Astrocyte of the cerebellum (primary cell): ENCODE measurements at places on chromosomes 12 and 14.

DNA sequence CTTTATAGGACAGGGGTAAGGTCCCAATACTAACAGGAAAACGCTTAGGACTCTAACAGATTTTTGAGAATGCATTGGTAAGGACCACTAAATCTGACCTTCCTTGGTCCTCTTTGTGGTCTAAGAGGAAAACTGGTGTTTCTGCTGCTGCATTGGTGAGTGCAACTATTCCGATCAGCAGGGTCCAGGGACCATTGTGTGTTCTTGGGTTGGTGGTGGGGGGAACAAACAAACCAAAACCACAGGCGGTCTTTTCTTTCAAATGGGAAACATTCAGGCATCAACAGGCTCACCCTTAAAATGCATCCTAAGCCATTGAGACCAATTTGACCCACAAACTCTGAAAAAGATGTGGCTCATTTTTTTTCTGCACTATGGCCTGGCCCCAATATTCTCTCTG, 20.7 kb downstream of the EPYC start:
- no peak for DNase-seq

DNA sequence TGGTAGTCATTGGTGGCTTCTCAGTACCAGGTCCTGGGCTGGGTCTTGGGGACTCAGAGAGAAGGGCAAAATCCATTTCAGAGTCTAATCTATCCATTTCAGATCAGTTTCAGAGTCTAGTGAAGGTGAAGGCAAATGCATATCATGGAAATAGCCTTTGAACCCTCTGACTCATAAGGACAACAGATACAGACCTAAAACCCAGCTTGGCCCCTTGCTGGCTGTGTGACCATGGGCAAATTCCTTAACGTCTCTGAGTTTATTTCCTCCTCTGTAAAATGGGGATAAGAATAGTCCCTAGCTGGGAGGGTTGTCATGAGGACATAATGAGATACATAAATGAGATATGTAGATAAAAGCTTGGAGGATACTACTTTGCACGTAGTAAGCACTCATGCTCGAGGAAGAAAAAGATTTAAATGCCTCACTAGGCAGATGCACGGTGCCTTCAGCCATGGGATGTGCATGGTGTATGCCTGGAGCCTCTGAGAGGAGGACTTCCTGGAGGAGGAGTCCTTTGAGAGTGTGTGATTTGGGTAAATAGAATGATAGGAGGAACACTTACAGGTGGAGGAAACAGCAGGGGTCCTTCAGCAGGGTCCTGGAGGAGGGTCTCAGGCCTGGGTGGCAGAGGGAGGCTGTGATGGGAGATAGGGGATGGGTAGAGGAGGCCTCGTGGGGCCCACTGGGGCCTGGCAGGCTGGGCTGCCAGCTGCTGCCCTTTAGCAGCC, 8.0 kb downstream of the DTX1 start:
- no peak for DNase-seq

- DNase-seq = no peak
Measured at GRCh38 chr12:6279256-6279628, 31.2 kb upstream of the PLEKHG6 start.

DNA sequence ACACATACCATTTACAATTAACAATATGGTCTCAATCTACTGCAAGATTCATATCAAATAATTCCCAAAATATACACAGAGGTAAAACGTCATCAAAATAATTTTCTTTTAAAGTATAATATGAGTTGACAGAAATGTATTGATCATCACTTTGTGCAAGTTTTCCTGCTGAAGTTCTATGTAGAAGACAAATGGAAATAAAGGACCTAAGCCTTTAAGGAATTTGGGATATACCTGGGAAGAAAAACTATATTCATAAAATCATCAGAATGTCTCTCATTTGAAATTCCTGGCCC, 61.1 kb upstream of the DAAM1 start:
- no peak for DNase-seq

GRCh38 chr12:4137015-4137414, 136.5 kb upstream of the CCND2 start:
- DNase-seq = no peak

DNA sequence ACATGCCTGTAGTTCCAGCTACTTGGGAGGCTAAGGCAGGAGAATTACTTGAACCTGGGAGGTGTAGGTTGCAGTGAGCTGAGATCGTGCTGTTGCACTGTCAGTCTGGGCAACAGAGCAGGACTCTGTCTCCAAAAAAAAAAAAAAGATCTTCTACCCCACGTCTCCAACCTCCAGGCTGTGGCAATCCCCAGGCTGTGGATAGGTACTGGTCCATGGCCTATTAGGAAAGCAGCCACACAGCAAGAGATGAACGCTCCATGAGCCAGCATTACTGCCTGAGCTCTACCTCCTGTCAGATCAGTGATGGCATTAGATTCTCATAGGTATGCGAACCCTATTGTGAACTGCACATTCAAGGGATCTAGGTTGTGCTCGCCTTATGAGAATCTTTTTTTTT, 6.1 kb upstream of the PTGES3 start:
- DNase-seq = no peak

GRCh38 chr12:63151623-63152320, 771 bp upstream of the AVPR1A start:
- no peak for DNase-seq

GRCh38 chr12:10617863-10618262, 4.5 kb upstream of the MAGOHB start:
- no peak for DNase-seq

- peak; percentile 35 for DNase-seq
Measured at GRCh38 chr14:95460647-95461478, 55.6 kb downstream of the SYNE3 start.

GRCh38 chr12:9509464-9510161, 98.1 kb downstream of the KLRB1 start:
- DNase-seq = peak; percentile 79

DNA sequence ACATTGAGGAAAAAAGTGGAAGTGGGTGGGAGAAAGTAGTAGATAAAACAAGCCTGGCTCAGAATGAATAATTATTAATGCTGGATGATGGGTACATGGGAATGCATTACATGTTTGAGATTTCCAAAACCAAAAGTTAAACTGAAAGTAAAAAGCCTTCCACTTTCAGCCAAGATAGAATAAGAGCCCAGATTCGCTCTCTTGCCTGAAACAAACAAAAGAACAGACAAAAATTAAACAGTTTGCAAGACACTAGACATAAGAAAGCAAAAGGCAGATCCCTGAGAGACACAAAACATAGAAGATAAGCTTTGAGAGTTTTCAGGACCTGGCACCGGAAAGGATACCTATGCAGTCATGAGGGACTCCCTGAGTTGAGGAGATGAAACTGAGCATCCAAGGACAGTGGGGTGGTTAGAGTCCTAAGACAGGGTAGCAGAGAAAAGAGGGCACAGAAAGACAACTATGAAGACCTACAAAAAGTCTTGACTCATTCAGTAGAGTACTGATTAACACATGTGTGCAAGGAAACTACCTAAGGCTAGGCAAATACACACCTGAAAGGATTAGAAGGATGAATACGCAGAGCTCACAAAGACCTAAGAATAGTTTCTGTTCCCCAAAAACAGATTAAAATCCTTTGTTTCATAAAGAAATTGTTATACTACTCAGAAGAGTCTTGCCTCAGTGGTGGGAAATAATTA, 54.1 kb downstream of the CEP83 start:
- DNase-seq = no peak

- DNase-seq = no peak
Measured at GRCh38 chr12:99600388-99600787, 47.2 kb upstream of the GARIN6 start.
